Endodermal cell (in vitro differentiated cells): ENCODE measurements at places on chromosomes 7 and 10.

GRCh38 chr7:3321745-3322144, 20.7 kb downstream of the SDK1 start:
- no peak for DNase-seq

DNA sequence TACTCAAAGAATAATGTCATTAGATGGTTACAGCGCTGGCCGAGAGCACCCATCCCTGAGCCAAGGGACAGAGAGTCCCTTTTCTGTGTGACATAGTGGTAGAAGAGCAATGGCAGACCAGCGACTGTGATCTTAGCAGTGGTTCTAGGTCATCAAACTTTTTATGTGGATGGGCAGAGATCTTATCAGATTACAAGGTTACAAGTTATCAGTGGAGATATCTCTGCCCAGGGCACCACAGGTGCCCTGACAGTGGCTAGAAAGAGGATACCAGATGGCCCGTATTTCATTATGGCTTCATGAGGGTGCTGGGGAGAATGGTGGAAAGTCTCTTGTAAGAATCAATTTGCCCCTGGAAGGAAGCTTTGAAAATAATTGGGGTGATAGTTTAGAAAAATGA, 62.7 kb downstream of the CYCS start:
- DNase-seq: no peak

GRCh38 chr10:34537629-34538231, 277.4 kb downstream of the PARD3 start:
- DNase-seq: no peak

DNA sequence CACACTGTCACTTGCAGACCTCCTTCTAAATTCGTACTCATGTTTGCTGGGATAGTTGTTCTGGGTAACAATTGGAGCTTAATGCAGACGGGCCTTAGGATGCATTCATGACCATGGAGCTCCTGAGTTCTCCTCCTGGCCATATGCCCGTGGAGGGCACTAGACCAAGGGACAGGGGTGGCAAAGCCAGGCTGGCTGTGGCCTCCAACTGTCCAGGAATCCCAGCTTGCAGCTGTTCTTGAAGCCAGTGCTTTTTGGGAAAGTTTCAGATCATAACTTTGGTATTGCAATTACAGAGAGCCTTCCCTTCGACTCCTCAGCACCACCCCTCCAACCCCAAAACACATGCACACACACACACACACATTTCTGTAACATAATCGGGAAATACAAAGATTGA, 30.6 kb downstream of the ANTXRL start:
- no peak for DNase-seq

DNA sequence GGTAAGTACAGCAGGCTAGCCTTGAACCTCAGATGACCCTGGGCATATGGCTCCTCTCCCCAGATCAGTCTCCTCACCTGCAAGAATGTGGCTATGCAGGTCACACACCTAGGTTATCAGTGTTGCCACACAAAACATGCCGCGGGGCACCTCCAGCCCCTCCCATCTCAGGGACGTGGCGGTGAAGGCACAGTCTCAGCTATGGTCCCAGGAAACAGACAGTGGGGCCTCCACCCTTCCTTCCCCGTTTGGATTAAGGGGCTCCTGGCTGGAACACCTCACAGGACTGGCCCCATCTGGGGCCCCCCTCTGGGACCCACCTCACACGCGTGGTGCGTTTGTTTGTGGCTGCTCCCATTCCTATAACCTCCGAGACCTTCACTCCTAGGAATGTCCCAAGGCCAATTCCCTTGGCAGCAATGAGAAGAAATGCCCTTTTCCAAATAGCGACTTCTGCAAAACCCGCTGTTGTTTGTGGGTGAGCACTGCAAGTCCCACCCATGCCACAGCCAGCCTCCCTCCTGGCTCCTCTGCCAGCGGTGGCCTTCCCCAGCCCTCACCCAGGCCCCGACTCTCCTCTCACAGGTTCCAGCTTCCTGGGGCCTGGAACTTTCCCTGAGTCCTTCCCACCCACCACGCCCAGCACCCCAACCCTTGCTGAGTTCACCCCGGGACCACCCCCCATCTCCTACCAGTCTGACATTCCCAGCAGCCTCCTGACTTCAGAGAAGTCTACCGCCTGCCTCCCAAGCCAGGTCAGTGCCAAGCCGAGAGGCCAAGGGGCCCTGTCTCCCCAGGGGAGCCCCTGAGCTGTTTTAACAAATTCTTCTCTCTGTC, 17.1 kb downstream of the ZMIZ2 start:
- DNase-seq: no peak

DNA sequence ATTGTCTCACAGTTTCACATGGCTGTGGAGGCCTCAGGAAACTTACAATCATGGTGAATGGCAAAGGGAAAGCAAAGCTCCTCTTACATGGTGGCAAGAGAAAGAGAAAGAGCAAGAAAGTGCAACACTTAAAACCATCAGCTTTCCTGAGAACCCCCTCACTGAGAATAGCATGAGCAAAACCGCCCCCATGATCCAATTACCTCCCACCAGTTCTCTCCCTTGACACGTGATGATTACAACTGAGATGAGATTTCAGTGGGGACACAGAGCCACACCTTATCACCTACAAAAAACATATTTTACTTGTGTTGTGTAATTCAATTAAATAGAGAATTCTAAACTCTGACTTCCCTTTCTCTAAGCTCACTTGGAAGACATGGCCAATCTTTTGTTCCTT, 80.2 kb downstream of the SEMA3C start:
- DNase-seq: no peak

GRCh38 chr10:47384148-47384921, at the start of gene ZNF488:
Gene ZNF488 (minus strand): TSS chr10:47384293. CDS start chr10:47368829, 15,464 bp downstream.
- DNase-seq: peak; percentile 95

DNA sequence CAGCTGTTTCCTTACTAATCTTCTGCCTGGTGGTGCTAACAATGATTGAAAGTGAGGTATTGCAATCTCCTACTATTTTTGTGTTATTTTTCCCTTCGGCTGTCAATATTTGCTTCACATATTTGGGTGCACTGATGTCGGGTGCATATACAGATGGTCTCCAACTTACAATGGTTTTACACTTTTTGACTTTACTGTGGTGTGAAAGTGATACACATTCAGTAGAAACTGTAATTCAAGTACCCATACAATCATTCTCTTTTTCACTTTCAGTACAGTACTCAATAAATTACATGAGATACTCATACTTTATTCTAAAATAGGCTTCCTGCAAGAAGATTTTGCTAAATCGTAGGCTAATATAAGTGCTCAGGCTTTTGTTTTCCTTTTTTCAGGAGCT, 73.2 kb downstream of the RNF216 start:
- no peak for DNase-seq

- DNase-seq: no peak
Observed at GRCh38 chr7:34612661-34613060, 45.4 kb upstream of the NPSR1 start.

- DNase-seq: peak; percentile 67
Observed at GRCh38 chr10:78664929-78665553, 403.7 kb upstream of the ZMIZ1 start.

- peak; percentile 45 for DNase-seq
Observed at GRCh38 chr10:86956195-86956847, 1.1 kb downstream of the MMRN2 start.

- DNase-seq: peak; percentile 99
Observed at GRCh38 chr7:65269150-65269856, 104.4 kb upstream of the ZNF92 start.

- DNase-seq: peak; percentile 92
Observed at GRCh38 chr7:156892081-156892800, 742 bp downstream of the LMBR1 start.

DNA sequence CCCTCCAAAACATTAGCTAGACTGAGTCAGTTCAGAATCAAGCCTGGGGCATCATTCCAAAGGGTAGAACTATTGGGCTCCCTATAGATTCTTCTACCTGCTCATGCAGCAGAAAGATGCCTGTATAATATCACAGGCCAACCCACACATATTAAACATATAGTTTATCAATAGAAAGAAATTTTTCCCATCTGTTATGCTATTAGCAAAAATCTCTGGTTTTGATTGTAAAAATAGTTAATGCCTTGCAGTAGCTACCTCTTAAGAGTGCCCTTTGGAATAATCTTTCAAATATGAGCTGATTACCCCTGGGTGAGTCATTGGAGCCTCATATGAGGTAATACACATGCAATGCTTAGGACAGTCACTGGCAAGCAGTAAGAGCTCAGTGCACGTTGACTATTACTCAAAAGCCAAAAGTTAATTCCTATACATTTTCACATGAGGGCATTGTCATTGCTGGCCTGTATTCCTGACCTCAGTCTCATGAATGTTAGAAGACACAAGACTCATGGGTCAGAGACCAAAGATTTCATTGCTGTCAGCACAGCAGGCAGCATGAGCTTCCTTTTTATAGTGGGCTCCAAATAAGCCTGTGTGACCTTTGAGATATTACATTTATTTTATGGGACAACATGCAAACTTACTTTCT, 180.0 kb downstream of the FGFR2 start:
- no peak for DNase-seq

- DNase-seq: no peak
Observed at GRCh38 chr10:15436696-15437095, 65.6 kb upstream of the FAM171A1 start.

DNA sequence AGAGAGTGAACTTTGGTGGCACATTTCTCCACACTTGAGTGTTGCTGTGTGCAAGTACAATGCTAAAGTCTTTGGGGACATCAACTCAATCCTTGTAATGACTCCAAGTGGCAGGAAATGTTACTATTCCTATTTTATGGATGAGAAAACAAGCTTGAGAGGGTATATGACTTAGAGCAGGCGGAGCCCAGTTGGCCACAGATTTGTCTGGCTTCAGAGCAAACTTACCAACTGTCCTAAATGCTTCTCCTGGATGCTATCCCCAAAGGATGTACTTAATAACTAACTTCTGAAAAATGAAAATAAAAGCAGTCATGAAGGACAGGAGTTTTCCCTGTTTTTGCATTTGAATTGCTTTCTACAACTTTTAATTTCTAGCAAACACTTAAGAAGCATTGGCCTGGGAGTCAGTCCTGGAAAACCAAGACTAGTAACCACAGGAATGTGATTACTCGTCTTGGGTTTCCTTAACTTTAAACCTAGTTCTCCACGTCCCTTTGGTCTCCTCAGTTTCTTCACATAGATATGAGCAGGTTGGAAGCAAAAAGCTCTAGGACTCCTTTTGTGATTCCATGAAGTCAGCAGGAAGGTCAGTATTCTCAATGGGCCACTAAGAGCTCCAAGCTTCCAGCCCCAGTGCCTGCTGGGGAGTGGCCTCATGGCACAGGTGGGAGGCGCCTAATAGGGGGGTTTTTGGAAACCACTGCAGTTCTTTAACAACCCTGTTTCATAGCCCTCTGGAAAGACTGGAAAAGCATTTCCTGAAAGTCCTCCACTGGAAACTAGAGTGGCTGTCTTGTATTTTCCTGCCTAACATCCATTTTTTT, 140.8 kb downstream of the GLCCI1 start:
- DNase-seq: no peak

GRCh38 chr7:121714559-121715303, 158.2 kb upstream of the PTPRZ1 start:
- DNase-seq: no peak

DNA sequence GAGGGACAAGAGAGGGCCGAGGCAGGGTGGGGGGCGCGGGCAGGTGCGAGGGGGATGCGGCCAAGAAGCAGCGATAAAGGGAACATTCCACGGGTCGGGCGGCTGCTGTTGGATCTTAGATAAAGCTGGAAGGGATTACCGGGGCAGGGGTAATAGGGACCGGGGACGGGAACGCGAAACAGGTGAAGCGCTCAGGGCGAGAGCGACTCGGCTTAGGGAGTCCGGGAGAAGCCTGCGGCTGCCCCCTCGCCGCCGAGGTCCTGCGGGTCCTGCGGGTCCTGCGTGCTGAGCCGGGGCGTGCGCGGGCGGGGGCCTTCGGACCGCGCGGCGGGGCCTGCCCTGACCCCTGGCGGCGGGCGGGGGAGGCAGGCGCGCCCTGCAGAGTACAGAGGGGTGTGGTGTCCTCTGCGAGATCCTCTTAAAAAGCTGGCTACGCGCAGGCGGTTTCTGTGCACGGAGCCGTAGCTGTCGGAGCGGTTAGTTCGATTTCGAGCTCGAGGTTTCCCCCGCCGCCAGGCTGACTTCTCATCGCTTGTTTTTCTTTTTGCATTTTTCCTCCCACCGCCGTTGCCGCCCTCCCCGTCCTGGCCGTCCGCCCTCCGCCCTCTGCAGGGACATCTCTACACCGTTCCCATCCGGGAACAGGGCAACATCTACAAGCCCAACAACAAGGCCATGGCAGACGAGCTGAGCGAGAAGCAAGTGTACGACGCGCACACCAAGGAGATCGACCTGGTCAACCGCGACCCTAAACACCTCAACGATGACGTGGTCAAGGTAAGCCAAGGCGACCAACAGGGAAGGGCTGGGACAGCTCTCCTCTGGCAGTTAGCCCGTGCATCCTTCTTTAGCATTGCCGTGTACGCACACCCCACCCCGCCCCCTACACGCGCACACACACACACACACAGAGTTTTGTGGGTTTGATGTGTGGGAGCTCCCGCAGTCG, 1.4 kb downstream of the CAV1 start:
- peak; percentile 92 for DNase-seq

DNA sequence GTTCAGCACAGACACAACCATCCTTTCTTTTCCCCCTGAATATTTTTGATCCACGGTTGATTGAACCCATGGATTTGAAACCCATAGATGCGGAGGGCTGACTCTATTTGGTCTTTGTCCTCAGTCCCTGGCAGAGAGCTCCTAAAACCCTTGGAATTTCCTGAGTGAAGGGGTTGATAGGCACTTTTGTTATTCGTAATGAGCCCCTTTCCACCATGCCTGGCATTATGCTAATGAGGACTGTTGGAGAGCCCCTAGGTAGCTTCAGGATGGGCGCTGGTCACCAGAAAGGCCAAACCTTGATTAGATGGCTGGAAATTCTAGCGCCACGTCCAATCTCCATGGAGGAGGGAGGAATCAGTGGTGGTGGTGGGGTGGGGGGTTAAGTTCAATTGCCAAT, 205.8 kb upstream of the GRB10 start:
- DNase-seq: peak; percentile 59

- DNase-seq: no peak
Observed at GRCh38 chr7:101519324-101520023, 109.6 kb downstream of the MYL10 start.

GRCh38 chr7:738723-739454, 11.8 kb upstream of the PRKAR1B start:
- DNase-seq: no peak

GRCh38 chr10:785089-785860, 95.8 kb upstream of the DIP2C start:
- no peak for DNase-seq

DNA sequence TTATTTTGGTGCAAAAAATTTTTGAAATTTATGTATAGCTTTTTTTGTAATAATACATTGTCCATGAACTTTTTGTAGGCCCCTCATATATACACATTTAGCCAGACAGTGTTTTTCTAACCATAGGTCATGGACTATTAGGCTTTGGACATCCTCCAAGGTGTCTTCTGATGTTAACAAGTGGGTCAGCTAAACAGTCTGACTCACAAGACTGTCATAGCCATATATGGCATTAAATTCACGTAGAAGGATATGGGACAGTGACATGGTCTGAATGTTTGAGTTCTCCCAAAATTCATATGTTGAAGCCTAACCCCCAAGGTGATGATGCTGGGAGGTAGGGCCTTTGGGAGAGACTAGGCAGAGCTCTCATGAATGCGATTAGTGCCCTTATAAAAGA, 14.0 kb upstream of the NUB1 start:
- no peak for DNase-seq
